ENCODE measurements at places on chromosomes 6 and 20.

GRCh38 chr20:18052856-18053255 is 4.9 kb downstream of the OVOL2 start:
- no peak for DNase-seq

GRCh38 chr20:17640146-17640874 is 41.7 kb downstream of the RRBP1 start:
- DNase-seq, result no peak

GRCh38 chr6:51655517-51655916 is 431.9 kb downstream of the PKHD1 start:
- DNase-seq, result no peak

- no peak for DNase-seq
Measured at GRCh38 chr6:16305788-16306187, 67.4 kb downstream of the GMPR start.

DNA sequence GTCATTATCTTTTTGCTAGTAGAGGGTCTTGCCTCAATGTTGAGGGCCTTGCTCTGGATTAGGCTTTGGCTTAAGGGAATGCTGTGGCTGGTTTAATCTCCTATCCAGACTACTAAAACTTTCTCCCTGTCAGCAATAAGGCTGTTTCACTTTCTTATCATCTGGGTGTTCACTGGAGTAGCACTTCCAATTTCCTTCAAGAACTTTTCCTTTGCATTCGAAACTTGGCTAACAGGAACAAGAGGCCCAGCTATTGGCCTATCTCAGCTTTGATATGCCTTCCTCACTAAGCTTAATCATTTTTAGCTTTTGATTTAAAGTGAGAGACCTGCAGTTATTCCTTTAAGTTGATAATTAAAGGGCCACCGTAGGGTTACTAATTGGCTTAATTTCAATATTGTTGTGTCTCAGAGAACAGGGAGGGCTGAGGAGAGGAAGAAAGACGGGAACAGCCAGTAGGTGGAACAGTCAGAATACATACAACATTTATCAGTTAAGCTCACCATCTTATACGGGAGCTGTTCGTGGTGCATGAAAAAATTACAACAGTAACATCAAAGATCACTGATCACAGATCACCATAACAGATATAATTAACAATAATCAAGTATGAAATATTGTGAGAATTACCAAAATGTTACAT is 186.7 kb downstream of the PTPRK start:
- DNase-seq, result no peak

GRCh38 chr20:4788314-4788713 is 66.6 kb downstream of the PRND start:
- no peak for DNase-seq

- DNase-seq, result peak; percentile 48
Measured at GRCh38 chr20:36604952-36605398, 604 bp upstream of the RAB5IF start.

- DNase-seq, result no peak
Measured at GRCh38 chr20:16241911-16242310, 331.3 kb downstream of the KIF16B start.

DNA sequence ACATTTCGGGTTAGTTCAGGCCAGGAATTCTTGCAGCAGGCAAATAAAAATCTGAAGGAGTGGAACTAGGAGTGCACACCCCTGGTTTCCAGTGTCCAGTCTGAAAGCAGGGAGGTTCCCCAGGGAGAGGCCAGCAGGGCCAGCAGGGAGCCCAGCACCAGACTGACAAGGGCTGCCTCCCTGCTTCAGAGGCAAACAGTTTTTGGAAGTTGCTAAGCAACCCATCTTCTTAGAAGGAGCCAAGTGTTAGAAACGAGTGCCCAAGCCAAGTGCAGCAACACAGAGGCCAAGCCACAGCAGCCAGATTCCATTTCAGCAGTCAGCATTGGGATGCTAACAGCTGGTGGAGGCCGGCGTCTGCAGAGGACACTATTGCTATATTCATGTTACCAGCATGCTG is 179.1 kb downstream of the SYNDIG1 start:
- DNase-seq, result no peak

- no peak for DNase-seq
Measured at GRCh38 chr6:3568396-3569082, 111.7 kb upstream of the SLC22A23 start.

DNA sequence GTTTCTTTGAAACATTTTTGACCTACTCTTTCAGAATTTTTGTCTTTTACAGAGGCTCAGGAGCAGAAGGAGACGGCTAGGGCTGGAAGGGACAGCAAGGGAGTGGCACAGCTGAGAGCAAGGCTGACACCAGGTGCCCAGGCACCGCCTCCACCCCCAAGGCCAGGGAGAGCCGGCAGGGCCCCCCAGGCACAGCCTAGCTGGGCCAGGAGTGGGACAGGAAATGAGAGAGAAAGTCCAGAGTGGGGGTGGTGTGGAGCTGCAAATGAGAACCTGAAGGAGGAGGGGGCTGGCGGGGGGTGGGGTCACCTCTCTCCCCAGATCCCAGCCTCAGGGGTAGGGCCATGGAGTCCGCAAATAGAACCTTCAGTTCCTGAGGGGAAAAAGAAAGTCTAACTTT is 236.7 kb downstream of the CDC5L start:
- DNase-seq, result no peak

- no peak for DNase-seq
Measured at GRCh38 chr6:78962448-78962847, 95.1 kb downstream of the IRAK1BP1 start.

DNA sequence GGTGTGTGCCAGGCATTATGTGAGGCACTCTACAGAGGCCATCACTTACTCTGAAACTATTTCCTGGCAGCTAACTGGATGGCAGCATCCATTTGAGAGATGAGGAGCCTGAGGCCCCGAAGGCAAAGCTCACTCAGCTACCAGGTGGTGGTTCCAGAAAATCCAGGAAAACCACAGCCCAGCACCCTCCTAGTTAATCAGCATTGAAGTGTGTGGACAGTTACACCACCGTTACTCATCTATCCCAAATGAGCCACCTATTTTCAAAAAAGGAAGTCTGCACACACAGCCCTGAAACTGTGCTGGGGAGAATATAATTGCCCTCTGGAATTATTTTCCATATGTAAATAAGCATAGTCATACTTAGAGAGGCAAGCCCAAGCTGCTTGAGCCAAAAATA is 67.4 kb downstream of the CNBD2 start:
- DNase-seq, result no peak

DNA sequence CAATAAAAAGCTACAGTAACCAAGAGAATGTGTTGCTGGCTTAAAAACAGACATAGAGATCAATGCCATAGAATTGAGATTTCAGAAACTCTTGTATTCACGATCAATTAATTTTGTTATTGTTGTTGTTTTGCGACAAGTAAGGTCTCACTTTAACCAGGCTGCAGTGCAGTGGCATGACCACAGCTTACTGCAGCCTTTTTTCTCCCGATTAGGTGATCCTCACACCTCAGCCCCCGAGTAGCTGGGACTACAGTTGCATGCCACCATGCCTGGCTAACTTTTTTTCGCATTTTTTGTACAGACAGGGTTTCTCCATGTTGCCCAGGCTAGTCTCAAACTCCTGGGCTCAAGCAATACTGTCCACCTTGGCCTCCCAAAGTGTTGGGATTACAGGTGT is 42.2 kb downstream of the RANBP9 start:
- DNase-seq, result no peak

- DNase-seq, result peak; percentile 51
Measured at GRCh38 chr6:157885211-157885788, 62.3 kb downstream of the SNX9 start.

DNA sequence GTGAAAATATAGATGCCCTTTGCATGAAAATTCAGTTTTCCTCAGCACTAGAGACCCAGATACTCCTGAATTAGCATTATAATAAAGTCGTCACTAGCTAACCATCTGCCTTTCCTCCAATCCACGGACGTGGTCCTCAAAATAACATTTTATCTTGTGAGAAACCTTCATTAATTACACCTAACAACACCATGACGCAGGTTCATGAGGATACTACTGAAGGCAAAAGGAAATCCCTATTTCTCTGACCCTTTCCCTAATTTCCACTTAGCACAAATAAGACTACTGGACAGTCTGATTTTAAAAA is 1.3 kb upstream of the PNISR start:
- DNase-seq, result no peak

DNA sequence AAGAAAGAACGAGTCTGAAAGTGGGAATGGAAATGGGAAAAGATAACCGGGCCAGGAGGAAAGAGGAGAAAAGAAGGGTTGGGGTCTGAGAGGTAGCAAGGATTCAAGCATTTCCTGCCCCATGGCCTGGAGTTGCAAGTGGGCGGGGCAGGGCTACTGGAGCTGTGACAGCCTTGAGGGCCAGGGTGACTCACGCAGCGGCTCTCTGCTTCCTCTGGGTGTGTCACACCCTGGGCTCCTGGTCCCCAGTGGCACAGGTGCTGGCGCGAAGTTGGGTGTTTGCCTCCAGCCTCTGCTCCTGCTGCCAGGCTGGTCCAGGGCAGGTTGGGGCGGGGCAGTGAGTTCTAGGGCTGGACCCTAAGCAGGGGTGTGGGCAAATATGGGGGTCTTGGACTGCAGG is 3.3 kb upstream of the ULBP3 start:
- DNase-seq, result no peak

- DNase-seq, result no peak
Measured at GRCh38 chr6:143005816-143006215, 54.9 kb upstream of the AIG1 start.

- no peak for DNase-seq
Measured at GRCh38 chr6:158409451-158409850, 97.2 kb downstream of the TULP4 start.

GRCh38 chr6:4599924-4600323 is 176.3 kb upstream of the CDYL start:
- DNase-seq, result no peak

DNA sequence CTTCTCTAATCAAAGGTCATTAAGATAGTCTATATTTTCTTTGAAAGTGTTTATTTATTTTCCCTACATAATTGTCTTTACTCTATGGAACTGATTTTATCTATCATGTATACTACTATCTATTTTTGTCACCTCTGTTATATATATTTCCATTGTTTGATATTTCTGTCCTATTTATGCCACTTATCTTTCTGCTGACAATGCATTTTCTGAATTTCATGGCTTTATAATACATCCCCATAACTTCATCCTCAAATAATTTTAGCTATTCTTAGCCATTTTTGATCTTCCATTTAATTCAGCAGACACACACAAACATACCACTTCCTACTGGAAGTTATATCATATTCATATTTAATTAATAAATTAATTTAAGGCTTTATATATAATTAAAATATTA is 123.7 kb downstream of the EPHA7 start:
- DNase-seq, result no peak

- no peak for DNase-seq
Measured at GRCh38 chr6:16747232-16748024, 13.8 kb downstream of the ATXN1 start.

- no peak for DNase-seq
Measured at GRCh38 chr6:165448210-165448609, 138.8 kb upstream of the C6orf118 start.

GRCh38 chr6:2873643-2874042 is 29.5 kb downstream of the SERPINB9 start:
- no peak for DNase-seq

DNA sequence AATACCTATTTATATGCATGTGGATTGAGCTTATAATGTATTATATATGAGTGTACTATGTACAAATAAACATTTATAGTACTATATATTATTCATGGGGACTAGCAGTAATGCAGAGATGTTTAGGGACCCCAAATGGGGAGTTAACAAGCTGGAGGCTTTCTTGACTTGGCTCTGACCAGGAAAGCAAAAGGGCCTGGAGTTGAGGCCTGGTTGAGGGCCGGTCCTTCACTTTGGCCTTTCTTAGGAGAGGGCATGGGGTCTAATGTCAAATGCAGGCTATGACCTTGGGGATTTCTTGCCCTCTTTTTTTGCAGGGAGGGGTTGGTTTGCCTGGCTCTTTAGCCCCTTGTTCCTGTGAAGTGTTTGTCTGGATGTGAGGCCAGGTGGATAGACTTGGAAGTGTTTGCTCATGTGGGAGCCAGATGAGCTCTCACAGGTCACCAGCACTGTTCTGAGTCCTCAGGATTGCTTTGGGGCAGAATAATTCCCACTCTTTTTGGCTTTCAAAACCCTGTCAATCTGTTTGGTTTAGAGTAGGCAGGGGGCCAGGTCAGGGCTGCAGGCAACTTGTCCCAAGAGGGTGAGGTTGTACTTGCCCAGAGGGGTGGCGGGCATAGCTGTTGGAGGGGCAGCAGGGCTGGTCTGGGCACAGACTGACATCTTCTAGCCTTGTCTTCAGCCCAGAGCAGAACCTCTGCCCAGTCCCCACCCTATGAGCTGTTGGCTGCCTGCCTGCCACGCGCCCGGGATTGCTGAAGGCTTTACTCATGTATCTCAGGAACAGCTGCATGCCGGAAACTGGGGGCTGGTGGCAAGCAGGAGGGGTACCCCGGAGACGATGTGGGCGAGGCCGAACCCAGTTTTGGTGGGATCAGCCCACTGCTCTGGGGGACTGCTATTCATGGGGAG is 14.6 kb downstream of the TJAP1 start:
- no peak for DNase-seq

DNA sequence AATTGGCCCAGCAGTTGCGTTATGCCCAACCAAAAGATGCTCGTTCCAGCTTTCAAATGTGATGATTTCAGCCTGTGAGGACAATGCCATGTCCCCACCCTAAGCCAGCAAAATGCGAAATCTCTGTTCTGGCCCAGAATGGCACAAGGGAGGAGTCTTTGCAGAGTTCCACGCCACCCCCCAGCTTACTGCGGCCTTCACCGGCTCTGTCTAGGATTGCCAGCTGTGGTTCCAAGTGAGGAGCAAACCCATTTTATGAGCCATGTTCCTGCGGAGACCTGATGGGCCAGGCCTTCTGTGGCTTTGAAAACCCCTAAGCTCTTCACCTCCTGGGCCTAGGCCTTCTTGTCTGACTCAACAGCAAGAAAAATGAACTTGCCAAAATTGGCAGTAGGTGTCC is 146.8 kb upstream of the SNX9 start:
- no peak for DNase-seq

DNA sequence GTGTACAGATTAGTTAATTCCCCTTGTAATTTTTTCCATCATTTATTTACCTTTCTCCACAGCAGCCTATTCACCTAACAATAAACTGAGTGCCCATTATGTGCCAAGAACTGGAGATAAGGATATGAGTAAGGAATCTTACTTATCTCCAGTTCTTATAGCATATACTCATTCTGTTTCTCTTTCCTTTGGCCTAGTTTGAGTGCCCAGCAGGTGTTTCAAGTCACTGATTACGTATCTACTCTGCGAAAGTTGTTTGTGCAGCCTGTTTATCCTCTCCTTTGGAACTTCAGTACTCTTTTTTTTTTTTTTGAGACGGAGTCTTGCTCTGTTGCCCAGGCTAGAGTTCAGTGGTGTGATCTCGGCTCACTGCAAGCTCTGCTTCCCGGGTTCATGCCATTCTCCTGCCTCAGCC is 17.3 kb upstream of the POU5F1 start:
- DNase-seq, result no peak

GRCh38 chr6:43809417-43810305 is 39.6 kb downstream of the VEGFA start:
- no peak for DNase-seq

GRCh38 chr6:15106958-15107643 is 138.8 kb upstream of the JARID2 start:
- no peak for DNase-seq

GRCh38 chr6:167750956-167751358 is 75.8 kb upstream of the AFDN start:
- DNase-seq, result no peak

- peak; percentile 10 for DNase-seq
Measured at GRCh38 chr6:3370361-3371221, 86.3 kb downstream of the SLC22A23 start.

- DNase-seq, result no peak
Measured at GRCh38 chr6:170446841-170447560, 106.1 kb downstream of the PSMB1 start.

GRCh38 chr20:61400499-61400898 is 148.4 kb downstream of the CDH4 start:
- DNase-seq, result no peak

- DNase-seq, result no peak
Measured at GRCh38 chr20:33332905-33333456, 50.0 kb downstream of the BPIFB1 start.

Data from T follicular helper cell (primary cell).